ENCODE measurements at places on chromosomes 16 and 17.

DNA sequence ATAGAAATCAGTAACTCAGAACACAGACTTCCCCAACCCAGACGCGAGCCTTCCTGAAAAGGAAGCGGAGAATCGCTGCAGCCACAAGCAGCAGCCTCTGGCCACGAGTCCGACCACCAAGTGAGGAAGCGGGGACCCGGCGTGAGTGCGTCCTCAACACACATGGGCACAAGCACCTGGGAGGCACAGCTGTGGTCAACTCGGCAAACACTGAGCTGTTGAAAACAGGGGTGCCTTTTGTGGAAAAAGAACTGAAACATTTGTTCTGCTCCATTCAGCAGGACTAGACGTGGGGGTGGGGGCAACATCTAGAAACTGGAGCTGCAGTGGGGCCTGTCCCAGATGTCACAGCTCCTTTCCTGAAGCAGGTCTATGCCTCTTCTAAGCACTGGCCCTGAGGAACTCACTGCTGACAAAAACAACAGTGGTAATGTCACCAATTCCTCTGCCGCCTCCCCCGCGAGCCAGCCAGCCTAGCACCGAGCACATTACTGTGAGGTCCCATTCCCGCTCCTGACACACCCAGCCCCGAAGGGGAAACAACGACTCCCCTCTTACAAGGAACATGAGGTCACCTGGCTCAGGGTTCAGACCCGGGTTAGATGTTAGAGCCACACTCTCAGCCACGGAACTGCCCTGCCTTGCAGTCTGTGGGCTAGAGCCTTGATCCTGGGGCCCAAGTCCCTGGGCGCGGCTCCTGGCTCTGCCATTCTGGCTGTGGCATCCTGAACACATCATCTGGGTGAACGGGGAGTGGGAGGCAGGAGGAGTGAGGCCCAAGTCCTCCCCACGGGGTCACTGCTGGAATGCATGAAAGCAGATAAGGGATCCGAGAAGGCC, 29.0 kb downstream of the KDM8 start:
- DNase-seq = no peak

DNA sequence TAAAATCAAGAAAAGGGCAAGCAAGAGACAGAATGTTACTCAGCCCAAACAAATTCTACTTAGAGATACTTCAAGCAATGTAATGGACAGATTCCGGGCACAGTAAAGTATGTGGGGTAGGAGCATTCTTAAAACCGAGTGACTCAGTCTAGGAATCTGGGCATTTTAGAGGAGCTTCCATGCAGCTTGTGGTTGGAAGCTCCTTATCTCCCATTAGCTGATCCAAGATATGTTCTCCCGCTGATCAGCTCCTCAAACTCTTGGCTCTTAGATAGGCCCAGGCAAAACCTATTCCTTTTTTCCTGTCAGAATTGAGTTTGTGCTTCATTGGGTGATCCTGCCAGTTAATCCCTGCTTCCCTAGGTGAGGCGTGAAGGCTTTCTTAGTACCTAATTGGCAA, 303.3 kb downstream of the CEP112 start:
- DNase-seq = no peak

- DNase-seq = no peak
Observed at GRCh38 chr17:30236766-30237165, 1.3 kb upstream of the SLC6A4 start.

GRCh38 chr17:30332057-30332542, 1.8 kb downstream of the TMIGD1 start:
- peak; percentile 18 for DNase-seq

GRCh38 chr16:88922114-88922825, 54.7 kb downstream of the CBFA2T3 start:
- no peak for DNase-seq

DNA sequence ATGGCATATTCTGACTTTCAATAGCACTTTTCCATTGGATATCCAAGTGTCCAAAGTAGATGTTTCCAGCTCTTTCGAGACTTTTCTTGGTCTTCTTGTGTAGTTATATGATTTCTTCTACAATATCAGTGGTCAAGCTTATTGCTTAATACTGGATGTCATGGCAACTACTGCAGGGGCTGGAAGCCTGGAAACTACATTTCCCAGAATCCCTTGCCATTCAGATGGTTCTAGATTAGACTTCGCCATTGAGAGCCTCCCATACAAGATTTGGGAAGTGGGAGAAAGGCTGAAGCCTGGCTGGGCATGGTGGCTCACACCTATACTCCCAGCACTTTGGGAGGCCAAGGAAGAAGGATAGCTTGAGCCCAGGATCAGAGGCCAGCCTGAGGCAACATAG, 153.6 kb downstream of the C16orf95 start:
- DNase-seq = no peak

- no peak for DNase-seq
Observed at GRCh38 chr17:44794851-44795413, 35.2 kb downstream of the GJC1 start.

GRCh38 chr16:17307504-17307903, 163.3 kb downstream of the XYLT1 start:
- no peak for DNase-seq

- DNase-seq = peak; percentile 45
Observed at GRCh38 chr17:55770196-55770870, 19.5 kb downstream of the PCTP start.

GRCh38 chr16:51242296-51242994, 91.4 kb upstream of the SALL1 start:
- DNase-seq = no peak

- DNase-seq = no peak
Observed at GRCh38 chr16:11253009-11253994, 2.7 kb downstream of the SOCS1 start.

- DNase-seq = no peak
Observed at GRCh38 chr16:27431773-27432532, 30.0 kb downstream of the IL21R start.

- DNase-seq = no peak
Observed at GRCh38 chr16:30011714-30012504, 1.1 kb upstream of the DOC2A start.

- no peak for DNase-seq
Observed at GRCh38 chr16:12655537-12655936, 148.2 kb downstream of the CPPED1 start.

DNA sequence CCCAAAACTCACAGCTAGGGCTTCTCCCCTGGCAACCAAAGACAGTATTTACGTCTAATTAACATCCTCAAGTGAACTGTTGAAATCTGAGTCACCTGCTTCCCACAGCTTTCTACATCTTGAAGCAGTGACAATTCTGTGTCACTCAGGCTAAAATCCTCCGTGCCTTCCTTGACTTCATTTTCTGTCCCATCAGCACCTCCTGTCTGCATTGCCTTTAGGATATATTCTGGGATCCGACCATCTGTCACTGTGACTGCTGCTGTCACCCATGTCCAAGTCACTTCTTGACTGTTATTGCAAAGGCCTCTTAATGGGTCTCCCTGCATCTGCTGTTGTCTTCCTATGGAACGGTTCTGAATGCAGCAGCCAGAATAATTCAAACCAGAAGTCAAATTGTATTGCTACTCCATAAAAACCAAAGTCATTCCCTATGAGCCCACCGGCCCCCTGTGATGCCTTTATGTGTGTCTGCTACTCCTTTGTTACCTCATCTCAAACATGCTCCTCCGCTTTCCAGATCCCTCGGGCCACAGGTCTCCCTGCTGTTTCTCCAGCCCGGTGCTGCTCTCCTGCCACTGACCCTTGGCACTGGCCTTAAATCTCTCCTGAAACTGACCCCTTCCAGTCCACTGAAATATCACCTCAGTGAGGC, 56.9 kb downstream of the WWP2 start:
- no peak for DNase-seq

- no peak for DNase-seq
Observed at GRCh38 chr17:78272181-78272913, 40.9 kb downstream of the TMEM235 start.

GRCh38 chr17:6651919-6652452, 424 bp downstream of the C17orf100 start:
- no peak for DNase-seq

DNA sequence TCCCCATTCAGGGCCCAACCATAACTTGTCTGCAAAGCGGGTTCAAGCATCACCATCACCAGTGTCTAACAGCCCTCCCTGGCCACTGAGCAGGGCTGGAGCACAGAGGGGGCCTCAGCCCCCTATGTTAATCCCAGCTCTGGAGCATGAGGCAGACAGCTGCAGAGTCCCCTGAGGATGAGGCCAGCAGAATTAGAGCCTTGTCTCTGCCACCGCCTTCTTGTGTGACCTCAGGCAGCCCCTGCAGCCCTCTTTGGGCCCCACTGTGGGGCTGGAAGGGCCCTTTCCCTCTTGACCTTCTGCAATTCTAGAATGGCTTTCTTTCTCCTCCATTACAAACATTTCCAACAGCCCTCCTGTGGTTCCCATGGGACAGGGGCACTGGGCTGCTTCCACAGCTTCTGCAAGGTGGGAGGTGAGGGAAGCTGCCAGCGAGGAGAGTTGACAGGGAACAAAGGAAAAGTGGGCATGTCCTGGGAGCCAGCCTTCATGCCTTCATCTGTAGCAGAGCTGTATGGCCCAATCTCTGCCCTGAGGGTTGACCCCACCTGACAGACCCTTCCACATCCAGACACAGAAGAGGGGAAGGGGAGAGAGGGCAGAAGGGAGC, 65.7 kb downstream of the TMEM132E start:
- DNase-seq = no peak

DNA sequence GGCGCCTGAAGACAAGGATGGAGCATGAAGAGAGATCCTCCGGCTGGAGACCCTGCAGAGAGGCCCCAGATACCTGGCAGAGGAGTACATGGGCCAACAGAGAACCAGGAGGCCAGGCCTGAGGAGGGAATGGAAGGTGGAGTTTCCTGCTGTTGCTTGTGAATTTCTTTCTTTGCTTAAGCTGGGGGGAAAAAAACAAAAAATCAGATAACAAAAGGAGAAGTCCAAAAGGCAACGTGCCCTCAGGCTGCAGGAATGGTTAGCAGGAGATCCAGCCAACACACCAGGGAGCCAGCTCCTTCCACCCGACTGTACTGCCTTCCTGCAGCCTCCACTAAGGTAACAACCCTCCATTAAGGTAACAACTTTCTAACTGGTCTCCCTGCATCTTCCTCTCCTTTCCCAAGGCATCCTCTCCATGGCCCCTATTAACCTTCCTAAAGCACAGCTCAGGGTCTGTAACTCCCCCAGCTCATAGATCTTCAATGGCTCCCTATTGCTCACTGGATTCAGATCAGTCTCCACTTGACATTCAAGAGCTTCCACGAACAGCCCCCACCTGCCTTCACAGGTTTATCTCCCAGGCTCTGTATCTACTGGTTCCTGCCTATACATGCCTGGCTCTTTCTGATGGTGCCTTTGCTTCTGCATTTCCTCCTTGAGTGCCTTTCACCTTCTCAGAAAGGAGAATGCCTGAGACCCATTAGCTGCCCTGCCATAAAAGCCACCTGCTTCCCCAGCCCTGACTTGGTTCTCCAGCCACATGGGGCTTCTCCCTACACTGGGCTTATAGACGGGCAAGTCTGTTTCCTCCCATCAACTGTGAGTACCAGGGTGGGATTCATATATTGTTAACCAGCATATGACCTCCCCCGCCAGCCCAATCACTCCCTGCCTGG, 725 bp upstream of the ARL5C start:
- no peak for DNase-seq

DNA sequence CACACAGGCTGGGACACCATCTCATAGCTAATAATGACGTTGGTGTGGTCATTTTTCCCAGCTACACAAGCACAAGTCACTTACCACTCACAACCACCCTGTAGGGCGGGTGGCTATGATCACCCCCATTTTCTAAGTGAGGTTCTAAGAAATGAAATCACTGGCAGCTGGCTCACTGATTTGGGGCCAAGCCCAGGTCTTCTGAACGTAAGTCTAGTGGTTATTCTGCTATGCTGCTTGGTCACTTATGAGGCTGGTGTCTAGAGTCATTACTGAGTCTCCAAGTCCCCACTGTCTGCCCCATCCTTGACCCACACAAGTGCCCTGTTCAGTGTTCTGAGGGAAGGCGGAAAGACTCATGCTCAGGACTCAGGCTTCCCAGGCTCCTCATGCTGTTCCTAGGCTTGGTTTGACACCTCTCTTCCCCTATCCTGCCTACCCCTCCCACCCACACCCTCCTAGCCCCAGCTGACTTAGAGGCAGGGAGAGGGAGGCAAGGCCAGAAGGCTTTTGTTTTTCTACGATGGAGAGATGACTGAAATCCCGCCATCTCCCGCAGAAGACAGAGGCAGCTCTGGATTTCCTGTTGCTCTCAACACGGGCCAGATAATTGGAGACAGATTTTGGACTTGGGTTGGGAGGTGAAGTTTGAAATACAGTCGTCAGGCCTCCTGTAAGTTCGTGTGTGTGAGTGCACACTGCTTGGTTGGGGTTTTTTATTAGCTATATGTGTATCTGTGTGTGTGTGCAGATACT, 32.2 kb downstream of the FZD2 start:
- DNase-seq = no peak

DNA sequence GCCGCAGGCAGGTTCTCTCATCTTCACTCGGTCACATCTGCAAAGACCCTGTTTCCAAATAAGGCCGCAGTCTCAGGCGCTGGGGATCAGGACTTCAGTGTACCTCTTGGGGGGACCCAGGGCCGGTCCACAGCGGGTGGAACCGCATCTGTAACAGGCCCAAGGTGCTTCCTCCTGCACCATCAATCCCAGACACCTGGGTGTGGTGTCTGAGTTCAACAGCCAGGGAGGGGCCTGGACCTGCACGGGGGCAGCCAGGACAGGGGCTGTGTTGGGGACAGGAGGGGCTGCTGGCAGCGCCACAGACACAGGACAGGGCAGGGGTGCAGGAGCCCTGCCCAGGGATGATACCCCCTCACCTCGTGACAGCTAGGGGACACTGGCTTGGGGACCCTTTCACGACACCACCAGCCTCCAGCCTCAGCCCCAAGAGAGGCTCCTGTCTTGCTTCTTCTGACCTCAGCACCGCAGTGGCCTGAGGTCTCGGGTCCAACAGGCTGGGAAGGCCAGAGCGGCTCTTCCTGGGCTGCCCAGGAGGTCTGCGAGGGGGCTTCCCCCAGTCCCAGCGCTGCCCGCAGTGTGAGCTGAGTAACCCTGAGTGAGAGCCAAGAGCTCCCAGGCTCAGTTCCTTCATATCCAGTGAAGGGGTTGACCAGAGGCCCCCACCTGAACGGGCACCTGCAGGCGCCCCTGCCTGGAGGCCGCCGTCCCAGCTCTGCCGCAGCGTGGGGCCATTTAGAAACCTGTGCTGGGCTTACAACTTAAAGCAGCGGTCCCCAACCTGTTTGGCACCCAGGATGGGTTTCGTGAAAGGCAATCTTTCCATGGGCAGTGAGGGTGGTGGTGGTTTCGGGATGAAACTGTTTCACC, 30.7 kb upstream of the BAHCC1 start:
- DNase-seq = no peak

GRCh38 chr17:75876938-75877751, 1.2 kb downstream of the TRIM47 start:
- peak; percentile 86 for DNase-seq

GRCh38 chr16:55406651-55407050, 72.3 kb upstream of the MMP2 start:
- DNase-seq = no peak

GRCh38 chr16:79980650-79981521, 380.3 kb upstream of the MAF start:
- DNase-seq = no peak

- DNase-seq = no peak
Observed at GRCh38 chr17:28038802-28039201, 3.7 kb upstream of the NLK start.
